ENCODE measurements at places on chromosomes 12 and 14.

- no peak for DNase-seq
Measured at GRCh38 chr12:40262657-40263056, 37.9 kb downstream of the LRRK2 start.

DNA sequence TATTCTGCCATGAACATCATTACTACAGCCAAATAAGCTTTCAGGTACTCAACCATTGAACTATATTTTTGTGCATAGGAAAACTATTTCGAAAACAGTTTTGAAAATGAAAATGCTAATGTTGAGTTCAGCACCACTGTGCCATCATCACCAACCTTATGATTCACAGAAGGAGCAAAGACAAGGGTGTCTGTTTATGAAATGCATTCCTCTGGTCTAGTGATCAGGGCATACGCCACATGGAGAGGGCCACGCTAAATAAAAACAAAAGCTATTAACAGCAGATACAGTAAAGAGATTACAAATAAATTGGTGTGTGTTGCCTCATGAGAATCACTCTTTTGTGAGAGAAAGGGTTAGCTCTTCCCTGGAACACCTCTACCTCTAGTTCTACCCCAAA is 43.2 kb upstream of the BMAL2 start:
- no peak for DNase-seq

- DNase-seq: no peak
Measured at GRCh38 chr12:92140156-92140555, 5.5 kb downstream of the BTG1 start.

DNA sequence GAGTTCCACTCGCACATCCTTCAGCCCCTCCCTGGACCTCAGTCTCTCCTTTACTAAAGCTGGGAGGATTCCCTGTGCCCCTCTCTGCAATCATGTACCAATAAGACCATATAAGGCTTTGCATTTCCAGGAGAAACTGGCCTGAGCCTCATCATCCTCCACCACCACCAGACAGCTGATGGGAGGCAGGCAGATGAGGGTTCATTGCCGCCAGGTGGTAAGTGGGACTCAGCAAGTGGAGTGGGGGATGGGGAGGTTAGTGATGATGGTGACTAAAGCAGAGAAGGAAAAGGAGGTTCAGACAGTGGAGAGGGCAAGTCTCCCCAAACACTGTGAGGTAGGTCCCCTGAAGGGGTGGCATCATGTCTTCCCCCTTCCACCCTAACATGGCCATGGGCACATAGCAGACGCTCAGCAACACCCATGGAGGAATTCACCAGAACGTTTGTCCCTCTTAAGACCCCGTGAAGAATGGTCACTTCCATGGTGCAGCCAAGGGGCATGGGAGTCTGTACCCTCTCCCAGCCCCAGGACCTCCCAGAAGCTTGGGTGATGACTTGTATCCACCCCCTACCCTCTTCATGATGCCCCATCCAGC is 4.5 kb upstream of the TNFRSF1A start:
- no peak for DNase-seq

DNA sequence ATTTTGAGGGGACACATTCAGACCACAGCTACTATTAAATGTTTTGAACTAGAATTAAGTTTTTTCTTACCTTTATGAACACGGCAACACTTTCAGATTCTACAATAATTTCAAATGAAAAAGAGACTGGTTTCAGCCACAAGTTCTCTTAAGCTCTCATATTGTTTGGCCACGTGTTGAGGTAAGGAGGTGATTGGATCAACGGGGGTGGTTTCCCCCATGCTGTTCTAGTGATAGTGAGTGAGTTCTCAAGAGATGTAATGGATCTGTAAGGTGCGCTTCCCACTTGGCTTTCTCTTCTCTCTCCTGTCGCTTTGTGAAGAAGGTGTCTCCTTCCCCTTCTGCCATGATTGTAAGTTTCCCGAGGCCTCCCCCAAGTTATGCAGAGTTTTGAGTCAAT is 48.9 kb upstream of the DYRK2 start:
- DNase-seq: no peak

DNA sequence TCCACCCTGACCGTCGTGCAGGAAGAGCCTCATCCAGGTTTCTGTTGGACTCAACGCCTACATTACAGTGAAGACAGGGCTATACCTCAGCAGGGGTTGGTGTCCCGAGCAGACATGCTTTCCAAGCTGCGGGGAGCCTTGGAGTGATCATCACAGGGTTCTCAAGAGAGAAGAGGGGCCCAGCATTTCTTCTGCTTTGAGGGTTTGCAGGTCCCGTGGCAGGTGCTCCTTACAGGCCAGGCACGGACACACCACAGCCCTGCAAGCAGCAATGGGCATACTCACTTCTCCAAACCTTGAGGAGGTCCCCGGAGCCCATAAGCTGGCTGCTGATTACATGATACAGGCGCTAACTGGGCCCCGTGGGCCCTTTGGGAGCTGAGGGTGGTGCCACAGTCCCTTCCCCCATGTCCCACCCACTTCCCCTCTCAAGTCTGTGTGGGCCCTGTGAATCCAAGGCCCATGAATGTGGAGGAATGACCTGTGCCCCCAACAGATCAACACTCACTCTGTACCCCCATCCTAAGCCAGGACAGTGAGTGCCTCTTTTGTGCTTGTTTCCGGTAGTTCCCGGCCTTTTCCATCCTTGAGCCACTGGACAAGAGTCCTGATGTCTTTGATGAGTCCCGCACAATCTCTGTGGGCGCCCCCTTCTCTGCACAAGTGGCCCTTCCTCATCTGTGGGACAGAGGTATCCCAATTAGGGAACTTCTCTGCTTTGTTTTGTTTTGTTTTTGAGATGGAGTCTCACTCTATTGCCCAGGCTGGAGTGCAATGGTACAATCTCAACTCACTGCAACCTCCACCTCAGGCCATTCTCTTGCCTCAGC is 1.1 kb downstream of the AQP2 start:
- no peak for DNase-seq

GRCh38 chr12:53254816-53255545 is 13.1 kb upstream of the ESPL1 start:
- DNase-seq: no peak

DNA sequence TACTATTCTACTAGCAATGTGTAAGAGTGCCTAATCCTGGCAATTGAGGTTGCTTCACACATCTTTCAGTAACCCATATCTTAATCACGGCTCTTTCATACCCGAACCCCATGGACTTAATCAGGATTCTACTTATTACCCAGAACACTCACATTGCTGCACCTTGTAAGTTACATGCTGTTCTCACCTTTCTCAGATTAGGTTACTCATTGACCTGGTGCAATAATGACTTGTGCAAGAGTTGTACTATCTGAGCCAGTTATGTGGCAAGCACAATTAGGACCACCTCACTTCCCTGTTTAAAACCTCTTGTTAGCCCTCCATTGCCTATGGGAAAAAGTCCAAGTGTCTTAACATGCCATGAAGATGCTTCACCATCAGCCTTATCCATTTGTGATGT is 306.7 kb upstream of the E2F7 start:
- no peak for DNase-seq

DNA sequence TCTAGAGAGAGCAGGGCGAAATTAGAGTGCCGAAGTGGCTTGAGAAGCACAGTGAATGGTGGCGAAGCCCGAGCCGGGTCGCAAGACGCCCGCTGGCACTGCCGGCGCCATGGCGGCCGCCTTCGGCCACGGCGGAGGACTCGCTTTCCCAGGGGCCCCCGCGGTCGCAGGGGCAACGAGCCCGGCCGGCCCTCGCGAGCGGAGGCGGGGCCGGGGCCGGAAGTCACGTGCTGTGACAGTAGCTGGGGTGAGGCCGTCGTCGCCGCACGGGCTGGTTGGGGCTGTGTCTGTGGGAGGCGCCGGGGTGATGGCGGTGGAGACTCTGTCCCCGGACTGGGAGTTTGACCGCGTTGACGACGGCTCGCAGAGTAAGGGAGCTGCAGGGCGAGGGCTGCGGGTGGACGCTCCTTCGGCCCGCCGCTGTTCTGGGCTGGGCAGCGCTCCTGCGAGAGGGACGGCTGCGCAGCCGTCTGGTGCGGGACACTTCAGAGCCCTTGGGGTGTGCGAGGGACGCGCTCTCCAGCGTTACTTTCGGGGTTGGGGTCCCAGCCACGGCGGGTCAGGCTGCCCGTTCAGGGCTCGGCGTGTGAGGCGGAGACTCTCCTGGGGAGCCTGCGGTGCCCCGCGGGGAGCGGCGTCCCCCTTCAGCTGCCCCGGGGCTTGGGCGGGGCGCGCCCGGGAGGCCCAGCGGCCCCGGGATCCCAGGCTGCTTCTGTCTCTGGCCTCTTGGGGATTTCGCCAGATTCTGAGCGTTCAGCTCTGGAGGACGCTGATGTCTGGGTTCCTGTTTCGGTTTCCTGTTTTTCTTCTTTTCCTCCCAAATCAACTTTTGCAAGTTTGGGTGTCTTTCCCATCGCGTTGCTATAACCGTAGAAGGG is at the start of gene WASHC4:
Gene WASHC4 (plus strand): TSS at position 238 of the 878 bp plus-strand sequence. CDS start 70 bp downstream, at position 308.
- peak; percentile 94 for DNase-seq

DNA sequence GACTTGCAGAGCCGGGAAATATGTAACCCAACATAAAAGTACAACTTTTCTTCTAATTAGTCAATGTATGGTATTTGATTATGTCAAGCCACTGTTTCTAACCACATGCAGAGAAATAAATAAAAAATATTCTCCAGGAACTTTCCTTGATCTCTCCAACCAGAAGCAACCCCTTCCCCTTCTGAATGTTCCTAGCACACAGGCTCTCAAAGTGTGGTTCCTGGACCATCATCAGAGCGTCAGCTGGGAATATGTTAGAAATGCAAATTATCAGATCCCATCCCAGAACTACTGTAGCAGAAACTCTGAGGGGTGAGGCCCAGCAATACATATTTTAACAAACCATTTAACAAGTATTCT is 21.0 kb upstream of the ITPR2 start:
- DNase-seq: no peak

GRCh38 chr12:116594325-116595038 is 35.3 kb downstream of the MAP1LC3B2 start:
- no peak for DNase-seq

DNA sequence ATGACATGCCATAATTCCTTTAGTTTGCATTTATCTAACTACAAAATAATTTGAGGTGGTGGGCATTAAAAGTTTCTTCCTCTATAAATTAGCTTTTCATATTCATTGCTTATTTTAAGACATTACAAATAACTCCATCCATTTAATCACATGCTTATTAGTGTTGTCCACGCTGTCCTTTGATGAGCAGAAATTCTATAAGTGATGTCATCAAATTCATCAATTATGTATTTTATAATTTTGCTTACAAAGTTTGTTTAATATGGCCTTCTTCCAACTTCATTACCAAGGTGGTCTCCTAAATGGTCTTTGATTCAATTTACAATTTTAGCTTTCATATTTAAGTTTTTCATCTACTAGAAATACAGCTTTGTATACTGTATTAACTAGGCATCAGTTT is 173.5 kb downstream of the PRKD1 start:
- no peak for DNase-seq

- DNase-seq: peak; percentile 67
Measured at GRCh38 chr14:61322011-61322798, 826 bp downstream of the PRKCH start.

Data from urothelium cell line (cell line).